ENCODE measurements at places on chromosomes 12 and 14.

DNA sequence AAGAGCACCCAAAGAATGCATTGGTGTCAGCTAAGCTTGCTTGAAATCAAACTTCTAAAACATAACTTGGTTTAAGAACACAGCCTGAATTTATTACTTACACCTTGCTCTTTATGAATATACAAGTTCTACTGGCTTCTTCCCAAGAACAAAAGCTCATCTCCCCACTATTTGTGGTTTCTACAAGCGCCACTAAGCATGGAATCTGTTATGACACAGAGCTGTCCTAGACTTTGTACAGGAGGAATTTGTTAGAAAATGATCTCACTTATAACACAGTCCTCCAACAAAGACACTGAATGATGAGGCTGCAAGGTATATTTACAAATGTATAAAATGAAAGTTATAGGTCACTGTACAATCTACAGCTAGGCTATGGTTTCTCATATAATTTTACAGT lies 452.1 kb downstream of the BCAT1 start:
- no peak overlapping the region for H3K27ac ChIP-seq
- no peaks in the 10 kb centered on the region for H3K4me1 ChIP-seq
- H3K4me3 ChIP-seq = no peak overlapping the region
- no peaks in the 10 kb centered on the region for H3K27me3 ChIP-seq
- H3K36me3 ChIP-seq = no peaks in the 10 kb centered on the region

DNA sequence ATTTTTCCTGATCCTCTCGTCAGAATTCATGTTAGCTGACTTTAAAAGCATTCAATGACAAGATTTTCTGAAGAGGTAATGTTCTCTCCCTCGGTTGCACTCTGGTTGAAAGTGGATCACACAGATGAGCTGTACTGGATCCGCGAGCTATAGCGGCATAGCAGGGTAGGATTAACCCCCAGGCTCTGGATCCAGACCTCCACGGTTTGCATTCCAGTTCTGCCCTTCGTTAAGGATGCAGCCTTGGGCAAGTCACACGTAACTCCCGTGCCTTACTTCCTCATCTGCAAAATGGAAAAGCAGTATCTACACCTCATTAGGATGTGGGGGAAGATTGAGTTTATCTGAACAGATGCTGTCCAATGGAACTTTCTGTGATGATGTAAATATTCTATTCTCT lies 13.8 kb downstream of the CCDC92 start:
- H3K27ac ChIP-seq = no peak overlapping the region
- H3K4me3 ChIP-seq = no peak overlapping the region
- peaks cover 11% of the 10 kb centered on the region for H3K4me1 ChIP-seq
- no peaks in the 10 kb centered on the region for H3K27me3 ChIP-seq

GRCh38 chr12:51923506-51924365 lies 16.4 kb downstream of the ACVRL1 start:
- H3K27me3 ChIP-seq = no peaks in the 10 kb centered on the region
- H3K4me3 ChIP-seq = no peak overlapping the region
- DNase-seq = no peak
- H3K36me3 ChIP-seq = peaks cover 1% of the 10 kb centered on the region
- H3K4me1 ChIP-seq = peaks cover 7% of the 10 kb centered on the region

- no peak for DNase-seq
- no peaks in the 10 kb centered on the region for H3K36me3 ChIP-seq
- H3K4me1 ChIP-seq = no peaks in the 10 kb centered on the region
Measured at GRCh38 chr12:39956725-39957124, 149.2 kb downstream of the SLC2A13 start.

DNA sequence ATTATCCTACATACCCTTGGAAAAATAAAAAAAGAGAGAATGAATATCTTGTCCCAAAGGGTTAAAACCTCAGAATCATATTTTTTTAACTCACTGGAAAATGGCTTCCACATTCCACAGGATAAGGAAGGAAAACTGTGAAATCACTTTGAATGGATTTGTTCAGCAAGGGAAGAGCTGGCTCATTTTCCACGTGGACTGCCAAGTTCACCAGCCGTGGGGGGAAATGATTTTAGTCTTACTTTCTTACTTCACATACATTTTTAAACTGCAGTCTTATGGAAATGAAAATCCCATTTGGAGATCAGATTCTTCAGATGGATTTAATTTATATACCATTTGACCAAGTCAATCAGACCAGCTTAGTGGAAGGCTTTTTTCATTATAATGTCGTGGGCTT lies 29.9 kb upstream of the AEBP2 start:
- H3K27me3 ChIP-seq = no peaks in the 10 kb centered on the region
- no peak overlapping the region for H3K27ac ChIP-seq
- no peak overlapping the region for H3K4me3 ChIP-seq
- peaks cover 2% of the 10 kb centered on the region for H3K4me1 ChIP-seq
- peaks cover 2% of the 10 kb centered on the region for H3K36me3 ChIP-seq

DNA sequence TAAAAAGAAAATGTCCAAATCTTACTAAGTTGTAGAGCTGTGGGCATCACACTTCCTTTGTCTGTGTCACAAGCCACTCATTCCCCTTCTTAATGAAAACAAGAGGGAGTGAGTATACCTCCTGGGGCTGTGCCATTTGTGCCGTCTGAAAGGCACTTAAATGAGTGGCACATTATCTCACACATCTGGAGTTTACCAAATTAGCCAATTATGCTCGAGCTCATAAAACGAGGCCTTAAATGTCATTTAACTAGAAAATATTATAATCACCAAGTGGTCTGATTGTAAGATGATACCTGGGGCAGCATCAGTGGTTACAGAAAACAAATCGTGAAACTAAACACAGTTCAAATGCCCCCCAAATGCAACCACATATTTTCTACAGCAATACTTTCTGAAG lies 146.1 kb downstream of the PAX9 start:
- H3K4me1 ChIP-seq = no peaks in the 10 kb centered on the region
- no peaks in the 10 kb centered on the region for H3K36me3 ChIP-seq
- DNase-seq = no peak
- no peak overlapping the region for H3K27ac ChIP-seq

DNA sequence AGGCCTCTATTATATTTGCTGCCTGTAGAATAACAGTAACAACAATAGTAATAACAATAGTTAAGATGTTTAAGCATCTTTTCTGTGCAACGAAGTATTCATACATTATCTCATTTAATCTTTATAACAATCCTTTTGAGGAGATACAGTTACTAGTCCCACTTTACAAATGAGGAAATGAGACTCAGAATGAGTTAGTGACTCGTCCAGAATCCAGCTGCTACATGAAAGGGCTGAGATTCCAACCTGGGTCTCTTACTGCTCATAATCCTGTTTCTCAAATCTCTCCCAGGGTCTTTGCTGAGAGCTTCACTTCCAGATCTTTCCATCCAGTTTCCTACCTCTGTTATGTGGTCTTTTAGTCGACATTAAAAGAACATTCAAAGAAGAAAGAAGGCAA lies 173.7 kb upstream of the TMPO start:
- no peak for DNase-seq
- peaks cover 30% of the 10 kb centered on the region for H3K27me3 ChIP-seq
- H3K4me1 ChIP-seq = no peaks in the 10 kb centered on the region
- H3K36me3 ChIP-seq = no peaks in the 10 kb centered on the region
- no peak overlapping the region for H3K27ac ChIP-seq

DNA sequence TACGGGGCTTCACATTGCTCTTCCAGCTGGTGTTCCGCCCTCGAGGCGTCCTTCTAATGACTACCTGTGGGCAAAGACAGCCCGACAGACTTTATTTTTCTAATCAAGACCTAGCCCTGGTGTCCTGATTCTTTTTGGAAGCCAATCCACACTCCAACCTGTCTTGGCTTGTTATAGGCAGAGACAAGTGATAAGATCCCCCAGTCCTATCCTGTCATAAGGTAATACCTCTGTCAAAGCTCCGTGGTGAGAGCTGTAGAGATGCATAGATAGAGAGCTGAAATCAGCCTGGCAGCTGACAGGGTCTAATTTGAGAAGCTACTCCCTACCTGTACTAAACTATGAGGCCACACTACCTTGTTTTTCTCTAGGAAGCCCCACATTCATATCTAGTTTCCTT lies 11.5 kb upstream of the WNK1 start:
- no peaks in the 10 kb centered on the region for H3K27me3 ChIP-seq
- H3K4me1 ChIP-seq = peaks cover 12% of the 10 kb centered on the region
- no peaks in the 10 kb centered on the region for H3K36me3 ChIP-seq
- no peak overlapping the region for H3K4me3 ChIP-seq
- no peak for DNase-seq

GRCh38 chr14:68768316-68768715 lies 24.6 kb downstream of the ZFP36L1 start:
- peaks cover 2% of the 10 kb centered on the region for H3K36me3 ChIP-seq
- H3K4me3 ChIP-seq = no peak overlapping the region
- H3K4me1 ChIP-seq = peaks cover 49% of the 10 kb centered on the region
- no peaks in the 10 kb centered on the region for H3K27me3 ChIP-seq

DNA sequence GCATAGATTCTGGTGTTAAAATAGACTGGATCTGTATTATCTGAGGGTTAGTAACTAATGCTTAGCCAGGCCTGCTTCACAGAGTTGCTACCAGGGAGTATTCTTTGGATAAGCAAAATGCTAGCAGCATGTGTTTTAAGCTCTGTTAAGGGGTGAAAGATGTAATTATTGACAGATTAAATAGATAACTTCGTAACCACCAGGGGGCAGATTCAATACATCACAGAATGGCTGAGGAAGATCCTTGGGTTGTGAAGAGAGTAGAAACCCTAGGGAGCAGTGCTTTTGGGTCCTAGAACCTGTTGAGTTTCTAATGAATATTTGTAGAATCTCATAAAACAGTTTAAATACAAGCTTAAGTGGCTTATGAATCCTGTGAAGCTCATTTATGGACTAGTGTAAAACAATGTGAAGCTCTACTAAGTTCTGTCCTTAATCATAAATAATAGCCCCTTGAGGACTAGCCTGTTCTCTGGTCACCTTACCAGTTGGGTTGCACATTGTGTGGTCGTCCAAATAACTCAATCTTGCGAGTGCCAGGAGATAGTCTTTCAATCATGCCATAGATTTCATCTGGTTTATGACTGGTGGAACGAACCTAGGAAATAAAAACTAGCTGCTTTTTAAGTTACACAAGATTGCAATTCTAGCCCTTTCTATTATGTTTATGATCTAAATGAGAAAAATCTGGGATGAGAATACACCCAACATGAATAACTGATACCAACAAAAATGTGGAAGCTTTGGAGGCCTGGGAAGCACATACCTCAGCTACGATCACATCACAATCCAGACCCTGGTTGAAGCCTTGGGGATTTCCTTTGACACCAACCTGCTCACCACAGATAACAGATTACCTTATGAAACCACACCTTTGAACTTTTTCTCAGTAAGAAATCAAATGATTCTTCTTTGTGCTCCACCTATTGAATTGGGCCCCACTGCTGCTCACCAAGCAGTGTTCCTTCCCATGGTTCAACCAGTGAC lies 12.3 kb downstream of the METTL3 start:
- H3K27me3 ChIP-seq = no peaks in the 10 kb centered on the region
- peaks cover 8% of the 10 kb centered on the region for H3K4me1 ChIP-seq
- H3K27ac ChIP-seq = no peak overlapping the region
- peaks cover 78% of the 10 kb centered on the region for H3K36me3 ChIP-seq
- H3K4me3 ChIP-seq = no peak overlapping the region
- DNase-seq = no peak

DNA sequence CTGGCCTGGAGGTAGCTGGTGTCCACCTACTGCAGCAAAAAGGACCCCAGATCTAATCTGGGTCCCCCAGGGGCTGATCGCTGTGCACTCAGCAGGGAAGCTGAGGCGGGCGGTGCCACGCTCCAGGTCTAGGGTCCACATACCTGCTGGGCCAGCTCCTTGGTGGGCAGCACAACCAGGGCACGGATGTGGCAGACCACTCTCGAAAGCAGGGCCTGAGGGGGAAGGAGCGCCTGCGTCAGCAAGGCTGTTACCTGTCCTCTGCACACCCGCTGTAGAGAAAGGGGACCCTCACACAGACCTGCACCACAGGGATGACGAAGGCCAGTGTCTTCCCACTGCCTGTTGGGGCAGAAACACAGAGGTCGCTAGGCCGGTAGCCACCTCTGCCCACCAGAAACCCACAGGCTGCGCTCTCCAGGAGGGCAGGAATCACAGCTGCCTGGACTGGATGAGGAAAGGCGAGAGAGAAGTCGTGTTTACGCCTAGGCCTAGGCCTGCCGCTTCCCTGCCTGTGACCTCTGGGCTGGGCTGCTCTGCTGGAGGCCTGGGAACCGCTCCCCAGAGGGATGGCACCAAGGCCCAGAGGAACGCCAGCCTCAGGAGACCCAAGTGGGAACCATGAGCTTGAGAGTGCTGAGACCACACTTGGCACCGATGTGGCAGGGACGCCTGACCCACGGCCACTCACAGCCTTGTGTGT lies 2.0 kb downstream of the DDX51 start:
- peaks cover 29% of the 10 kb centered on the region for H3K4me1 ChIP-seq
- H3K36me3 ChIP-seq = peaks cover 27% of the 10 kb centered on the region
- DNase-seq = no peak
- H3K27me3 ChIP-seq = no peaks in the 10 kb centered on the region
- peak overlapping the region; percentile 89 for H3K4me3 ChIP-seq

- peaks cover 43% of the 10 kb centered on the region for H3K27me3 ChIP-seq
- DNase-seq = no peak
- no peaks in the 10 kb centered on the region for H3K4me1 ChIP-seq
- H3K4me3 ChIP-seq = no peak overlapping the region
- no peaks in the 10 kb centered on the region for H3K36me3 ChIP-seq
Measured at GRCh38 chr12:29563636-29564035, 66.2 kb upstream of the OVCH1 start.

Data from central memory CD8-positive, alpha-beta T cell (primary cell).